ENCODE measurements at places on chromosomes 12 and 14.

GRCh38 chr14:23378612-23379220, 1.9 kb downstream of the CMTM5 start:
- no peak for DNase-seq

- no peak for DNase-seq
These were observed 51.8 kb downstream of the GNG2 start for GRCh38 chr14:51912112-51912786.

DNA sequence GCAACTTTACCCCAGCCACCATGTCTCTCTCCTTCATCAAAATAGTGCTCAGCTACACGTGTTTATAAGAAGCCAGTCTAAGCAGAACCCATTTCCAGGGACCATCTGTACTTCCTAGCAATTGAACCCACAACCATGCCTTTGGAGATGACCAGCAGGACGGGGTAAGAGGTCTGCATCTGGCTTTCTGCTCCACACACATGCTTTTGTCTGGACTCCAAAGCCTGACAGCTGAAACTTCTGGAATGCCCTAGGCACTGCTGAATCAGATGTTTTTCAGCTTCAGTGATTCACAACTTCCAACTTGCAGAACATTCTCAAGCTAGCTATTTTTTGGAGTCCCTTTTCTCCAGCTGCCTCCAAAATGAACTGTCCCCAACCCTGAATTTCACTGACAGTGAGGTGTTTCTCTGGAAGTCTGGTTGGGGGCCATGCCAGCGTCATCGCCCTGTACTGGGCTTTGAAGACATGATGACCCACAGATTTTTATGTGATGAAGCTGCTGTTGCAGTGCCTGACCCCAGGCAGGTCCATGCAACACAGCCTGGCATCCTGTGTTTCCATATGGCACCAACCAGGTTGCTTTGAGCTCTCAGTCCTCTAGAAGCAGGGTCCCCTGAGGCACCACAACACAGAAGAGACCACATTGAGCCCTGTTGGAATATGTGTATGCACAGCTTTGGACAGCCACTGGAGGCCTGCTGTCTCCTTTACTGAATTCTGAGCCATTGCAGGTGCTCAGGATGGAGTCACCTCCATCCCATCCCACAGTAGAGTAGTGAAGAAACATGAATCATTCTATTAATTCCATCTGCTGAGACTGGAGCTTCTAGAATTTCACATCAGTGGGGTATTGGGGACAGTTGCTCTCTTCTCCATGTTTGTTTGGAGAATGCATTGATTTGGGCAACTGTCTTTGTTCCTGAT, 80.2 kb downstream of the NUAK1 start:
- no peak for DNase-seq

DNA sequence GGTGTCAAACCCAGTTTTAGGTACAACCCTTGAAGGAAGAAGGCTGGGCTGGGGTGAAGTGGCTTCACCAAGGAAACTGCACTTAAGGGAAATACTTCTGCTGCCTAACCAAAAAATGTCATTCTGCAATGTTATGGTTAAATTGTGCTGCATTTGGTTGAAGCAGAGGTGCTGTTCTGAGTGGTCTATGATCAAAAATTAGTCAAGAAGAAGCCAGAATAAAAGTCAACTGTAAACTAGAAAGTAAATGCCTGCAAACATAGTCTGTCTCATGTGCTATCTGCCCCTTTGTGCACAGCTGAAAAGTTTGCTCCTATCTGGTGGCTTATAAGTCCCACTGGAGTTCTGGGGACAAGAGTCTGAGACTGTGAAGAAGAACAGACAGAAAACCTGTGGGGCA, 158.8 kb downstream of the C12orf42 start:
- no peak for DNase-seq

DNA sequence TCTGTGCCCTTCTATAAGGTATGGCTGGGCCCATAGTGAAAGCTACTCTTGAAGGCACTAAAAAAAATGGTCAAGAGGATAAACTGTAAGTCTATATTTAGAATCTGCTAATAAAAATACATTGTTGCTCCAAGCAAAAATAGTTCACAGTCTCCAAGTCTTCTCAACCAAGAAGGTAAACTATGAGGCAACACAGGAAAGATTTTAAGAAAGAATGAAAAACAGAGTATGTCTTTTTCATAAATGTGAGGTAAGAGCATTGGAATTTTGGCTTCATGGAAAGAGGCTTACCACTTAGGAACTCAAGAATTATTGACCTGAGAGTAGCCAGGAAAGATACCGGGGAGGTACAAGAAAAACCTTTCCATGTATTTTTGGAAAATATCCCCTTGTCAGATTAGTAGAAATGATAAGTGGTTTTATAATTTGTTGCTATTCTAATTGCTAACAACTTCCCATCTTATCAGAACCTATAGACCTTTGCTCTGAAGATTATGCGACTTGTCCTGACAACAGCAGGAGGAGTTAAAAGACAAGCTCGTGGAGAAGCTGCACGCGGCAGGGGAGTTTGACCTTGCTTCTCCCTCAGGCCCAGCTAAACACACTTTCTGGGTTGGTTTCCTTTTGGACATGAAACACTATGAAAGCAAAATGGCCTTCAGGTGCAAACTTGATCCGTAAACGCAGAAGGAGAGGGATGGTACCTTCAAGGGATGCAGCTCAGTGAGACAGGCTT, 238.1 kb downstream of the FOXN3 start:
- no peak for DNase-seq

GRCh38 chr12:12221560-12221959, 45.3 kb downstream of the LRP6 start:
- DNase-seq = no peak

GRCh38 chr12:59484575-59484974, 111.3 kb upstream of the SLC16A7 start:
- DNase-seq = no peak

DNA sequence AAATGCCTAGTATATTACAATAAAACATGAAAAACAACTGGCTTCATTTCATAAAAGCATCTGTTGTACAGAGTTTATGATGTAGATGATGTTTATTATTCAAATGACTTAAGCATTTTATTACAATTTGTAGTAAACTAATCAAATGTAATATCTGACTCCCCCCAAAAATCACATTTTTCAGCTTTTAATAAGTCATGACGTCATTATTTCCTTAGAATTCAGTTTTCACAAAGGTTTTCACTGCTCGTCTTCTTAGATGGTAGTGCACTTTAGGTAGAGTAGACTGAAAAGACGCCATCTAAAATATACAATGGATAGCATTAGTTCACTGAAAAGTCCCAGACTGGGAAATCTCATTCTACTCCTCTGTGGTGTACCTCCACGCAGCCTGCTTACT, 181.5 kb downstream of the ACSS3 start:
- no peak for DNase-seq

DNA sequence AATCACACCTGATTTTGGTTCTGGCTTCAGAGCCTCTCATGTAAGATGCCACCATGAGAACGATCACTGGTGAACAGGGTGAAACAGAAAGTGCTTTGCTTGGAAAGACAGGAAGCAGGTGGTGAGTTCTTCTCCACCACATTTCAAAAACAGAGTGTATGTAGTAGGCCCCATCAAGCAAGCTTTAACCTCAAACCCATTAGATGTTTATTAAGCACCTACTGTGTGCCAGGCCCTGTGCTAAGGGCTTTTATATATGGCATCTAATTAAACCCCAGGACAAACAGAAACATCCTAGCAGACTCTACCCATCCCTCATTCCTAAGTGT, 47.8 kb upstream of the MED13L start:
- no peak for DNase-seq

GRCh38 chr12:102526656-102527055, 46.3 kb upstream of the IGF1 start:
- no peak for DNase-seq

DNA sequence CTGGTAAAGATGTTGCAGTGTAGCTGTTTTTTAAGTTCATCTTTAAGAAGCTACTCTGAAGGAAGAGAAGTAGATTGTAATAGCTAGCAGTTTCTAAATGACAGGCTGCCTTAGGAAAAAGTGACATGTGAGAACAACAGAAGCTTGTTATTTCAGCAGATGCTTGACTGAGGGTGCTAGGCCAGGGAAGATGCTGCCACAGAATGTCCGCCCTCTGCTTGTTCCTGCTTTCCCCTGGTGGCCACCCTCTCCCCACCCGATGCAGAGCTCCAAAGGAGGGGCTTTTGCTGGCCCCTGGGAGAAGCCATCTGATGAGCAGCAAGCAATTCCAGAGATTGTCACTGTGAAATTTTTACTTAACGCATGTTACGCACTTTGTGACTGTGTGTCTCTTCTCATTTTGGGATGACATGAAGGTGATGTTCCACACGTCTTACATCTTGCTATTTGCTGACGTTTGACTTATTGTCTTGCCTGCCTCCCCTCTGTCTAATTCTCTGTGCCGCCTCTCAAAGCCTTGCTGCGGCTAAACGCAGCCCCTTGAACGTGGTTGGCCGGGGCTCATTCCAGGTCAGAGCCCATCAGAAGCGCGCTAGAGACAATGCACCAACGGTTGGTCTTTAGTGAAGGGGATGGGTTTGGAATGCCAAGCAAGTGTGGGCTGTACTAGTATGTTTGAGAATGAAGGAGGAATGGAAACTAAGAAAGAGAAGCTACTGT, 44.8 kb downstream of the WDR20 start:
- DNase-seq = no peak

DNA sequence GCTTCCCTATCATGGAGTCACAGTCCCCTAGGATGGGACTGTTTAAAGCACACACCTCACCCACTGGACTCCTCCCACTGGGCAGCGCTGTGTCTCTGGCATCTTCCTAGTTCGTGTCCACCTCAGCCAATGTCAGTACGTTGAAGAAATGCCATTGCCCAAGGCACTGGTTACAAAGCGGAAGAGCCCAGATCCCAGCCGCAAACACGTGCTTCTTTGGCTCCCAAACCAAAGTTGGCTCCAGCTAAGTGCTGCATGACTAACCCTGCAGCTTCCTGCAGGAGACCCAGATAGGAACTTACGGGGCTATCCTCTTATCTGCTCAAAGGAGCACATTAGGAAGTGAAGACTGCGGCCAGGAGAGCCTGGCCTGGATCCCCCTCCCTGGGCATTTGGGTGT, 9.3 kb downstream of the SYNE3 start:
- DNase-seq = no peak

GRCh38 chr12:130813436-130813835, 25.6 kb downstream of the STX2 start:
- DNase-seq = no peak
